ENCODE measurements at places on chromosomes 12 and 14. TPM values are rescaled to one million over a fixed set of nuclear protein-coding genes. Genes with fewer than 3 reads are reported as not detected.

GRCh38 chr12:40634517-40635131, 57.6 kb upstream of the CNTN1 start:
- peaks cover 9% of the 10 kb centered on the region for H3K4me1 ChIP-seq
- no peaks in the 10 kb centered on the region for H3K27me3 ChIP-seq
- no peaks in the 10 kb centered on the region for H3K36me3 ChIP-seq
- no peak overlapping the region for H3K27ac ChIP-seq
- no peak for DNase-seq

GRCh38 chr12:88408823-88409222, 171.4 kb downstream of the KITLG start:
- H3K27ac ChIP-seq = no peak overlapping the region
- no peaks in the 10 kb centered on the region for H3K4me1 ChIP-seq
- no peaks in the 10 kb centered on the region for H3K36me3 ChIP-seq
- H3K27me3 ChIP-seq = no peaks in the 10 kb centered on the region
- H3K4me3 ChIP-seq = no peak overlapping the region

- H3K36me3 ChIP-seq = no peaks in the 10 kb centered on the region
- H3K27ac ChIP-seq = no peak overlapping the region
- DNase-seq = no peak
- H3K27me3 ChIP-seq = no peaks in the 10 kb centered on the region
- no peaks in the 10 kb centered on the region for H3K4me1 ChIP-seq
- no peak overlapping the region for H3K4me3 ChIP-seq
Observed at GRCh38 chr14:105817971-105818711, 291.8 kb downstream of the TMEM121 start.

- no peaks in the 10 kb centered on the region for H3K4me1 ChIP-seq
- no peak overlapping the region for H3K4me3 ChIP-seq
- no peaks in the 10 kb centered on the region for H3K27me3 ChIP-seq
- no peak for DNase-seq
- peaks cover 53% of the 10 kb centered on the region for H3K36me3 ChIP-seq
Observed at GRCh38 chr14:30657050-30657449, 34.9 kb downstream of the SCFD1 start.

GRCh38 chr12:62075870-62076269, 184.3 kb upstream of the USP15 start:
- no peaks in the 10 kb centered on the region for H3K27me3 ChIP-seq
- no peaks in the 10 kb centered on the region for H3K36me3 ChIP-seq
- no peak overlapping the region for H3K4me3 ChIP-seq

DNA sequence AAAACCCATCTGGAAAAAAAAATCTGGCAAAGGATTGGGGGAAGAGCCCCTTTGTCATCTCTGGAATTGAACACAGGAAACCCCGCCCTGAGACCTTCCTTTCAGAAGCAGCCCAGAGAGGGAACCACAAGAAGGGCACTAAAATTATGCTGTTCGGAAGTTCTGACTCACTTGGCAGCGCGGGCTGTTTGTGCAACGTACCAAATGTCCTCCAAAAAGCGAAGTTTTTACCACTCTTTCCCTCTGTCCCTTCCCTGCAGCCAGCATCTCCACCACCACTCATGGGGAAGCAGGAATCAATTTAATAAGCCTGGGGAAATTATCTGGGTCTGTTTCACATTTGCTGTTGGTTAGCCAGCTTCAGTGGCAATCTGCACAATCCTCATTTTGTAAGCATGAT, 3.2 kb upstream of the SYNE3 start:
- peaks cover 32% of the 10 kb centered on the region for H3K4me1 ChIP-seq
- no peaks in the 10 kb centered on the region for H3K36me3 ChIP-seq
- H3K27ac ChIP-seq = peak overlapping the region; percentile 85
- H3K4me3 ChIP-seq = no peak overlapping the region
- DNase-seq = peak; percentile 95
- H3K27me3 ChIP-seq = no peaks in the 10 kb centered on the region

- H3K27ac ChIP-seq = no peak overlapping the region
- no peak overlapping the region for H3K4me3 ChIP-seq
- H3K27me3 ChIP-seq = no peaks in the 10 kb centered on the region
- no peaks in the 10 kb centered on the region for H3K36me3 ChIP-seq
Observed at GRCh38 chr12:115074617-115075016, 390.6 kb upstream of the TBX3 start.

Gene OR4K13
- total RNA-seq = not detected

Gene CCDC196
- total RNA-seq = not detected

GRCh38 chr14:42806909-42807315, 1200.2 kb downstream of the LRFN5 start:
- no peaks in the 10 kb centered on the region for H3K27me3 ChIP-seq
- no peaks in the 10 kb centered on the region for H3K4me1 ChIP-seq
- DNase-seq = no peak
- H3K27ac ChIP-seq = no peak overlapping the region
- no peak overlapping the region for H3K4me3 ChIP-seq
- no peaks in the 10 kb centered on the region for H3K36me3 ChIP-seq

DNA sequence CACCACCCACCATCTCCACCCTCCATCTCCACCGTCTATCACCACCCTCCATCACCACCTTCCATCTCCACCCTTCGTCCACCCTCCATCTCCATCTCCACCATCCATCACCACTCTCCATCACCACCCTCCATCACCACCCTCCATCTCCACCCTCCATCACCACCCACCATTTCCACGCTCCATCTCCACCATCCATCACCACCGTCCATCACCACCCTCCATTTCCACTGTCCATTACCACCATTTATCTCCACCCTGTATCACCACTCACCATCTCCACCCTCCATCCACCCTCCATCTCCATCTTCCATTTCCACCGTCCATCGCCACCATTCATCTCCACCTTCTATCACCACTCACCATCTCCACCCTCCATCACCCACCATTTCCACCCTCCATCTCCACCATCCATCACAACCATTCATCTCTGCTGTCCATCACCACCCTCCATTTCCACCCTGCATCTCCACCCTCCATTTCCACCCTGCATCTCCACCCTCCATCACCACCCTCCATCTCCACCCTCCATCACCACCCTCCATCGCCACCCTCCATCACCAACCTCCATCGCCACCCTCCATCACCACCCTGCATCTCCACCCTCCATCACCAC, 6.1 kb upstream of the CEP170B start:
- peak; percentile 24 for DNase-seq
- no peak overlapping the region for H3K4me3 ChIP-seq
- H3K27me3 ChIP-seq = no peaks in the 10 kb centered on the region

Gene KHNYN
- total RNA-seq = 70.4 TPM

Gene HCAR2
- total RNA-seq = 3.9 TPM

- DNase-seq = no peak
- H3K4me1 ChIP-seq = peaks cover 5% of the 10 kb centered on the region
- H3K27me3 ChIP-seq = no peaks in the 10 kb centered on the region
- H3K4me3 ChIP-seq = no peak overlapping the region
- H3K36me3 ChIP-seq = no peaks in the 10 kb centered on the region
- H3K27ac ChIP-seq = no peak overlapping the region
Observed at GRCh38 chr12:122200541-122201175, 2.9 kb upstream of the B3GNT4 start.

Gene TGFB3
- 108 TPM for total RNA-seq

Gene RDH11
- total RNA-seq = 25.1 TPM

- H3K27ac ChIP-seq = no peak overlapping the region
- H3K36me3 ChIP-seq = peaks cover 36% of the 10 kb centered on the region
- DNase-seq = no peak
- no peak overlapping the region for H3K4me3 ChIP-seq
- H3K27me3 ChIP-seq = no peaks in the 10 kb centered on the region
Observed at GRCh38 chr14:91193069-91193468, 51.4 kb downstream of the GPR68 start.

GRCh38 chr12:2417481-2418160, 364.8 kb downstream of the CACNA1C start:
- H3K27me3 ChIP-seq = no peaks in the 10 kb centered on the region
- DNase-seq = no peak
- no peaks in the 10 kb centered on the region for H3K36me3 ChIP-seq
- H3K4me3 ChIP-seq = no peak overlapping the region

GRCh38 chr14:47065326-47065725, 413.7 kb upstream of the RPL10L start:
- no peak overlapping the region for H3K4me3 ChIP-seq
- no peaks in the 10 kb centered on the region for H3K4me1 ChIP-seq
- DNase-seq = no peak
- no peaks in the 10 kb centered on the region for H3K27me3 ChIP-seq
- H3K36me3 ChIP-seq = no peaks in the 10 kb centered on the region
- H3K27ac ChIP-seq = no peak overlapping the region

DNA sequence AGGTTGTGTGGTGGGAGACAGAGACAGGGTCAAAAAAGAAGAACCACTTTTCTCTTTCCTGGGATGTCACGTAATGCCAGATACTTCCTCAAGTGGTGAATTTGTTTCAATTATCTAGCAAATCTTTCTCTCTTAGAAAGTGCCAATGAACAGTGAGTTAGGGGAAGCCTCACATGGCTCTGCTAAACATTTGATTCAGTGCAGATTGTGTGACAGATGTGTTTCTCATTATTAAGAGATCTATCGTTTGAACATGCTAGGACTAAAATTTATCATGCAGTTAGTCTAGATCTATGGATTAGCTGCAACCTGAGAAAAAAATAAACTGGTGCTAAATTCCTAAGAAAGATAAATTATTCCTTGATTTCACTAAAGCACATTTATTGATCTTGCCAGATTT, 247.8 kb downstream of the MDGA2 start:
- H3K4me1 ChIP-seq = no peaks in the 10 kb centered on the region
- no peak for DNase-seq
- no peaks in the 10 kb centered on the region for H3K27me3 ChIP-seq
- no peaks in the 10 kb centered on the region for H3K36me3 ChIP-seq
- no peak overlapping the region for H3K4me3 ChIP-seq

- no peaks in the 10 kb centered on the region for H3K36me3 ChIP-seq
- H3K27me3 ChIP-seq = no peaks in the 10 kb centered on the region
- H3K4me3 ChIP-seq = no peak overlapping the region
Observed at GRCh38 chr12:24730489-24730896, 218.4 kb downstream of the BCAT1 start.

- H3K27me3 ChIP-seq = no peaks in the 10 kb centered on the region
- DNase-seq = peak; percentile 81
- no peaks in the 10 kb centered on the region for H3K36me3 ChIP-seq
- H3K4me3 ChIP-seq = peak overlapping the region; percentile 87
Observed at GRCh38 chr12:28191051-28192048, 1.1 kb downstream of the CCDC91 start.

GRCh38 chr14:75876530-75876929, 105.3 kb downstream of the TGFB3 start:
- H3K27me3 ChIP-seq = no peaks in the 10 kb centered on the region
- H3K36me3 ChIP-seq = no peaks in the 10 kb centered on the region
- DNase-seq = no peak
- no peak overlapping the region for H3K27ac ChIP-seq
- H3K4me3 ChIP-seq = no peak overlapping the region

DNA sequence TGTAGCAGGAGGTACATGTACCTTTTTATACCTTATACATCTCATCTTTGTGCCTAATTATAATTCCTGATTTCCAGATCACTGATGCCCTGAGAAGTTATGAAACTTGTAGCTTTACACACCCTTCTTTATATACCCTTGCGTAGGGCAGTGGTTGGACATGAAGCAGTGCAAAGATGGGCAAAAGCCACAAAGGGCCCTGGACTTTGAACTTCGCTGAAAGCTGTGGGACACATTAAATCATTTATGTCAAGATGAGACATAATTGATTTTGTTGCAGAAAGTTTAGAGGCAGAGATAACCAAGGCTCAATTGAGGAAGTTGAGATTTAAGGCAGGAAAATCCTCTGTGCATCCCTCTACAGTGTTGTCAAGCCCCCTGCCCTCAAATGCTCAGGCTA, 170.0 kb downstream of the SLC2A13 start:
- no peaks in the 10 kb centered on the region for H3K36me3 ChIP-seq
- no peak overlapping the region for H3K4me3 ChIP-seq
- H3K4me1 ChIP-seq = no peaks in the 10 kb centered on the region
- no peaks in the 10 kb centered on the region for H3K27me3 ChIP-seq
- no peak for DNase-seq
- H3K27ac ChIP-seq = no peak overlapping the region

- H3K4me3 ChIP-seq = peak overlapping the region; percentile 80
- peaks cover 2% of the 10 kb centered on the region for H3K4me1 ChIP-seq
- H3K27me3 ChIP-seq = no peaks in the 10 kb centered on the region
- H3K27ac ChIP-seq = no peak overlapping the region
- no peak for DNase-seq
- H3K36me3 ChIP-seq = no peaks in the 10 kb centered on the region
Observed at GRCh38 chr12:76028571-76029277, 2.9 kb downstream of the PHLDA1 start.

DNA sequence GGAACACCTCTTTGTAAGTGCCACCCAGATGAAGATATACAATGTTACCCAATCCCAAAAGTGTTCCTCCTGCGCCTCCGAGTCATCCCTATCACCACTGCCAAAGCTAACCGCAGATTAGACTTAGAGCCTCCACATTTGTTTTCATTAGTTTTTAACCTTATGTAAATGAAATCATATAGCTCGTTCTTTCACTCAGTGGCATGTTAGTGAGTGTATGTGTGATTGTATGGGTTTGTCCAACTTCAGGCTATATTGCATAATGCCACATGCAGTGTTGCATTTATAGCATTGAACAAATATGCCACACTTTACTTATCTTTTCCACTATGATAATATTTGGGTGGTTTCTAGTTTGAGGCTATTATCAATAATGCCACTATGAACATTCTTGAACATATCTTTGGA, 18.0 kb downstream of the MAP1LC3B2 start:
- H3K4me3 ChIP-seq = no peak overlapping the region
- H3K27ac ChIP-seq = no peak overlapping the region
- no peaks in the 10 kb centered on the region for H3K4me1 ChIP-seq
- no peak for DNase-seq

GRCh38 chr12:116325336-116325664, 47.8 kb upstream of the MED13L start:
- no peak for DNase-seq
- peaks cover 14% of the 10 kb centered on the region for H3K4me1 ChIP-seq
- no peaks in the 10 kb centered on the region for H3K36me3 ChIP-seq

Gene LRTM2
- not detected for total RNA-seq

Gene VSX2
- total RNA-seq = not detected

DNA sequence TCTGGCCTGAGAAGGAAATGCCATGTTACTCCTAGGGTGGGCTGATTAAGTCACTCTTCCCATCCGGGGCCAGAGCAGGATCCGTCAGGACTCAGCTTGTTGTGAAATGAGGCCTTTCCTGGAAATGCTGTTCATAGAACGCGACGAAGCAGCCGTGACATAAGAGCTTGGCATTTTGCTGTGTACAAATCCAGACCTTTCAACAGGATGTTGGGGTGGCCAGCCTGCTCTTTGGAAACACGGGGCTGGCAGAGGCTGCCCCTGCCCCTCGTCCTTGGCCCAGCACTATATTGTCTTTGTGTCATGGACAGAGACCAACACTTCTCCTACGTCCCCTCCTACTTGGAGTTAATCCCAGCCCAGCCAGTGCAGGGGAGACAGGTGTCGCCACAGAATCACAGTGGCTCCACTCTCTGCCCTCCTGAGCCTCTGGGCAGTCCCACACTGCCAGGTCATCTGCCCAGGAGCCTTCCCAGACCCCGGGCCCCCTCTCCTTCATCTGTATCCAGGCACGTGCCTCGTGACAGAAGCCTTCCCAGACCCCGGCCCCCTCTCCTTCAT, 18.6 kb upstream of the EIF5 start:
- H3K4me1 ChIP-seq = no peaks in the 10 kb centered on the region
- DNase-seq = peak; percentile 75
- peak overlapping the region; percentile 11 for H3K27ac ChIP-seq
- H3K27me3 ChIP-seq = no peaks in the 10 kb centered on the region
- H3K4me3 ChIP-seq = no peak overlapping the region
- no peaks in the 10 kb centered on the region for H3K36me3 ChIP-seq
